ENCODE measurements at places on chromosomes 6 and 20.
A peak's percentile ranks its signal among the peaks of the same experiment; 100 is the strongest.

DNA sequence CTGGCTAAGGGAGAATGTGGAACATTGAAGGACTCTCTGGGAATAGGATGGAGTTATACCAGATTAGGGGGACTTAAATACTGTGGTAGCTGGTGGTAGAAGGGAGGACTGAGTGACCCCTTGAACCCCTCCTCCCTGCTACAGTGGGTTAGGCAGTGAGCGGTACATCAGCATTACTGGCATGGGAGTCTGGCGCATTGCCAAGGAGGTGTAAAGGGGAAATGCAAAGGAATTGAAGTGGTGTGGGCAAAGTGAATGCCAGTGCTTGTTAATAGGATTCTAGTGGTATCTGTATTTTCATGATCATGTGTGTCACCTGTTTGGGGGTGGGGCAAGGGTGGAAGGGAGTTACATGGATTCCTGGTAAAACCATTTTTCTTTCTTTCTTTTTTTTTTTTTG, 60.1 kb downstream of the GFRA4 start:
- no peak for DNase-seq

DNA sequence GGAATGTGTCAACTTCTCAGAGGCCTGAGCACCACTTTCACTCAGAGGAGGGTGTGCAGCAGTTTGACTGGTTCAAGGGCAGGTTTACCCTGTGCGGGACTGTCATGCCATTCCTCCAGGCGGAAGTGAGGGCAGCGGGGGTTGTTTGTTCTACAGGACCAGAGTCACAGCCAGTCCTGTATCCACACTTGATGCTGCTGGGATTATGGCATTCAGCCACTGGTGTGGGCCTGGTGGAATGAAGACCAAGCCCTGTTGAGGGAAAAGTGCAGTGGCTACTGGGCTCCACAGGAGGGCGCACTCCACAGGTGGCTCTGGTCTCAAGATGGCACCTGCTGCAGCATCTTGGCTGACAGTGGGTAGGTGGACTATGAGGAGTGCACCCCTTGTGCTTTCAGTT, 14.8 kb downstream of the SEMG2 start:
- no peak for DNase-seq

GRCh38 chr20:37729452-37729851, 35.6 kb downstream of the CTNNBL1 start:
- no peak for DNase-seq

- DNase-seq: no peak
Measured at GRCh38 chr6:24642061-24642460, 3.9 kb downstream of the KIAA0319 start.

GRCh38 chr20:57651881-57652605, 31.8 kb upstream of the ZBP1 start:
- DNase-seq: peak; percentile 83
